ENCODE measurements at places on chromosomes 5 and 9.

- no peak for DNase-seq
Measured at GRCh38 chr5:53430618-53431252, 49.7 kb upstream of the FST start.

DNA sequence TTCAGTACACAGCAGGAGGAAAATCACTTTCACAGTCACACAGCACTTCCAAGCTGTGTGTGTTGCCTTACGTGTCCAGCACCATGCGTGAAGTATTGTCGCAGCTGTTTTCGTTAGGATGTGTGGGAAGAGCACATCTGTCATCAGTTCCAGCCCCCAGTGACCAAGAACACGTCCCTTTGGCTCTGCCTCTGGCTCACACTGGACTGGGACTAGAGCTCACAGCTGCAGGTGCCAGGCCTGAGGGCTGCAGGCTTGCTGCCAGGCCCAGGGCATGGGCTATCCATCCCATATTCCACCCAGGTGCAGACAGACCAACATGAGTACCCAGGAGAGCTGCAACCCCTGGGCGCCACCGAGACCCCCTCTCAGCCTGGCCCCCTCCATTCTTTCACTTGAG, 60.5 kb upstream of the ANKRD33B start:
- DNase-seq = peak; percentile 38

- peak; percentile 56 for DNase-seq
Measured at GRCh38 chr9:129811967-129812363, 9.0 kb downstream of the TOR1B start.

DNA sequence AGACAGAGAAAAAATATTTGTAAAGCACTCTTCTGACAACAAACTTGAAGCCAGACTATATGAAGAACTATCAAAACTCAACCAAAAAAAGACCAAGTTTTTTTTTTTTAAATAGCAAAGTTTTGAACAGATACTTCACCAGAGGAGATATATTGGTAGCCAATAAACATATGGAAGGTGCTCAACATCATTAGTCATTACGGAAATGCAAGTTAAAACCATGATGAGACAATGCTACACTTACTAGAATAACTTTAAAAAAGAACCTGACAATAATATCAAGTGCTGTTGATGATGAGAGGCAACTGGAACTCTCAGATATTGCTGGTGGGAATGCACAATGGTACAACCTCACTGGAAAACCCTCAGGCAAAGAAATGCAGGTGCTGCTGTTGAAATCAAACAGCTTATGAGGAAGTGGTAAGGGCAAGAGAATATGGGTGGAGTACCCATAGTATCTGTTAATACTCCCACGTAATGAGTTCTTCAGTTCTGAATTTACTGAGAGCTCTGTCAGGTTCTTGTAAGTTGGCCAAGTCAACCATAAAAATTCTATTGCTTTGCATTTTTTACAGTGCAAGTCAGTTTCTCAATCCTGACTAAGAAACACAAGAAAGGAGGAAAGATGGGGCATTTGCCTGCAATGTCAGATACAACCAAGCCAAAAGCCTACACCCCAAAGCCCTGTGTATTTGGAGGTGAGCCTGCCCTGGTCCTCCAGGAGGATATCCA, 87.3 kb upstream of the GNAQ start:
- DNase-seq = no peak

- DNase-seq = no peak
Measured at GRCh38 chr5:59356813-59357380, 536.6 kb downstream of the PDE4D start.

GRCh38 chr9:33155393-33155792, 11.7 kb downstream of the B4GALT1 start:
- DNase-seq = no peak

- DNase-seq = no peak
Measured at GRCh38 chr9:136578915-136579649, 33.2 kb upstream of the NOTCH1 start.

GRCh38 chr9:121620777-121621449, 30.5 kb upstream of the DAB2IP start:
- DNase-seq = peak; percentile 54

DNA sequence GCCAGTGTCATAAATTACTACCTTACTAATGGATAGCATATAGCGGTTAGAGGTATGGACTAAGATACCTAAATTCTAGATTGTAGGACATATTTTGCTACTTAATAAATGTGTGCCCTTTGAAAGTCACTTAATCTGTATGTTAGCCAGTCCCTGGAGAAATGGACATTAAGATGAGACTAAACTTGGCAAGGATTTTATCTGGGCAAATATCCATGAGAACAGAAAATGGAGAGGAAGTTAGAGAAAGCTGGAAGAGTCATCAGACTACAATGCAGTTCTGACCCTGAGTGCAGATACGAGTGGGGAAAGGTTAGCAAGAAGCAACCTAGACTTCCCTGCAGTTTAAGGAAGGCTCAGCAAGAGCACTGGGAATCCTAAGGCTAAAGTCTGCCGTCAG, 33.0 kb downstream of the TBCA start:
- DNase-seq = no peak

DNA sequence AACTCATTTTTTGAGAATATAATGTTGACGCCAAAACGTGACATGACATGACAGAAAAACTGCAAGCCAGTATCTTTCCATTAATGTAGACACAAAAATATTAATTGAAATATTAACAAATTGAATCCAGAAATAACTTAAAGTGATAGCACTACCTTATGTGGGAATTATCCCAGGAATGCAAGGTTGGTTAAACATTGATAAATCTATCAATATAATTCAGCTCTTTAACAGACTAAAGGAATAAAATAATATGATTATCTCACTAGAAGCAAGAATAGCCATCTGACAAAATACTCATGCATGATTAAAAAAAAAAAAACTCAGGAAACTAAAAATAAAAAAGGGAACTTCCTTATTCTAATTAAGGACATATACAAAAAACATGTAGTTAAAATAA, 6.8 kb downstream of the ZNF510 start:
- no peak for DNase-seq

DNA sequence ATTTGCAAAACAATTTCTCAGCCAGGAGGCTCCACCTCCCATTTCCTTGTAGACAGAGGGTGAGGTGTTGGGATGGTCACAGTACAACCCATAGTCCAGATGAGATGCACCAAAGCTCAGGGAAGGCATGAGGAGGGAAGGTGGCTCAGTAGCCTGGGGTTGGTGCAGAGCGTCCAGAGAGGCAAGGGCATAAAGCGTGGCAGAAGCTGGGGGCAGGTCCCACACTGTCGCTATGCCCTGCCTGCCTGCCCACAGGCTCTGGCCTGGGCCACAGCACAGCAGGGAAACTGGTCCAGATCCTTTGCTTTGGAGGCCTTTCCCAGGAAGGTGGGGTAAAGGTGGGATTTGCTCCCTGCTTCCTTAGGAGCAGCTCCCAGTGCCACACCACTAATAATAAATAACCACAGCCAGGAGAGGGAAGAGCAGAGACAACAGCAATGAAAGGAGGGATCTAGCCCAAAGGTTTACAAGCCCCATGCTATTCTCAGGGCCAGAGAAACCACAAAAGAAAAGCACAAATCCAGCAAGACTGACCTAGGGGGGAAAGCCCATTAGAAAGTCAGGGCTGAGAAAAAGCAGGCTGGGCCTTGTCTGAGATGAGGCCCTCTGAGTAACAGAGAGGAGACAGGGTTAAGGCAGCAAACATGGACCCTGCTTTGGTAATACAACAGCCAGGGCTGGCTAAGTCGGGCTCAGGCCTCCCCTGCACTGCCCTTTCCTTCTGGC, 27.2 kb downstream of the PCDHGC5 start:
- no peak for DNase-seq

DNA sequence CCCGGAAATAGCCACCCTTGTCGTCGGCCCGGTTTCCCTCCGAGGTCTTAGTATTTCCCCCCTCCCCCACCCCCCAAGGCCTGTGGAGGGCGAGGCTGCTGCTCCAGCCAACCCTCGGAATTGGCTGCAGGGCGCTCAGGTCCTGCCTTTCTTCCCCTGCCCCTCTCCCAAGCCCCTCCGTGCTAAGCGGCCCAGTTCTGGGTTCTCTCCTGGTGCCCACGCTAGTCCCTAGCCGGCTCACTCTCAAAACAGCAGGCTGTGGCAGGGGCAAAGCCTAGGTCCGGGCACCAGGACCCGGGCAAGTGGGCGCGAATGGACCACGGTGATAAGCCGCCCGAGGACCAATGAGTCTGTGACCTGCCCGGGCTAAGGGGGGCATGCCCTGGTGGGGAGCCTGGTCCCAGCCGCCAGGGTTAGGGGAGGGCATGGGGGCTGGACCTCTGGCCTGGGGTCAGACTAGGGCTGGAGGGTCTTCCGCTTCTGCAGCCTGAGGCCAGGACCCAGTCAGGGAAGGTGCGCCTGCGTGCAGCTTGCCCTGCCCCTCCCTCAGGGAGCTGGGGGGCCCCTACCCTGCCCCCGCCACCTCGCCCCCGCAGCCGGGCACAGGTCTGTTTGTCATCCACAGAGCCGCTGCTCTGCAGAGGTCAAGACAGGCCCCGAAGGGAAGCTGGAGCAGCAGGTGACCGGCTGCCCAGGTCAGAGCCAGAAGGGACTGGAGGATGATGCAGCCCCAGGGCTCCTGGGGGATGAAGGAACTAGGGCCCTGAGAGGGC, 5.0 kb upstream of the IRX4 start:
- DNase-seq = no peak

GRCh38 chr5:124847907-124848306, 101.5 kb upstream of the ZNF608 start:
- DNase-seq = no peak

GRCh38 chr5:134426361-134426760, 14.7 kb upstream of the CDKN2AIPNL start:
- DNase-seq = no peak

DNA sequence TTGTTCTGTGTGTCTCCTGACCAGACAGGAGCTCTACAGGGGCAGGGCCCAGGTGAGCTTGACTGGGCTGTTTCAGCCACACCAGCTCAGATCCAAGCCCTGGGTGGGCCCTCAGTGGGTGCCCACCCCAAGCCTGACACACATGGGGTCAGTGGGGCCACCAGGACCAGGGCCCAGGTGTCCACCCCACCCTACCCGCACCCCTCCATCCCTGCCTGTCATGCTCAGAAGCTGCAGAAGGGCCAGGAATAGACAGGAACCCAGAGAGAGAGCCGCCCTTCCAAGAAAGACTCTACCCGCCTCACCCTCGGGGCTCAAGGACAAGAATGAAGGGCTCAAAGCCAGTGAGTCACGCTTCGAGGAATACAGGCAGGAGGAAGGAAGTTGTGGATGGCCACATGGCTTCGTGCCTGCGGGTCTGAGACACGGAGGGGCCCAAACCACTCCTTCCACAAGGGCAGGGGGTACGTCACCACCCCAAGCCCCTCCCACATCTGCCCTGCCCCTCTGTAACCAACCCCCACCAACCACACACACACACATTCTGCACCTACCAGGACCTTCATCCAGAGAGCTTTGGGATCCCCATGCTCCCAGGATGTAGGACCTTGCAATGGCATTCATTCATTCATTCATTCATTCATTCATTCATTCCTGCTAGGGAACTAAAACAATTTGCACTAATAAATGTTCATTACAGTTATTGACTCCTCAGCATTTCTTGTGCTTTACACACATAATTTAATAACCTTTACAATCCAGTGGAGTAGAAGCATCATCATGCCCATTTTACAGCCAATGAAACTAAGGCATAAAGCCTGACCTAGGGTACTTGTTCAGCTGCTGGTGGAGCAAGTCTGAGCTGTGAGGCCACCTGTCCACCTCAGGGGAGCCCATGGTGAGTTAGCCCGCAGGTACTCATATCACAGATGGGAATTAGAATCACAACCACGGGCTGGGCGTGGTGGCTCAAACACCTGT, 55.9 kb upstream of the STXBP1 start:
- no peak for DNase-seq

DNA sequence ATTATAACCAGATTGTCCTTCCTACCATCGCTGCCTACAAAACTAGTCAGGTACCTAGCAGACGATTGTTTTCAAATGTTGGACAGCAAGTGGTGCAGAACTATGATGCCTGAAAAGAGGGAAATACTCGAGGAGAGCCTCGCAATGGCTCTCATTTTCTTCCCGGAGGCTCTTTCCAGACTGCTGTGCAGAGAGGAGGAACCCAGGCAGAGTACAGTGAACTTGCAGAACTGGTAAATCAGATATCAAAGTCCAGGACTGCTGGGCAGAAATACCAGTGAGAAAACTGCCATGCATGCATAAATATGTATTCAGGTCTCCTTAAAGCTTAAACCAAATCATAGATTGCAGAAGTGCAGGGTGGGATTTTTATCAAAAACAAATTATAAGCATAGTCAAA, 26.4 kb upstream of the UGT3A1 start:
- no peak for DNase-seq

GRCh38 chr5:171453056-171453725, 33.7 kb downstream of the FGF18 start:
- no peak for DNase-seq

- no peak for DNase-seq
Measured at GRCh38 chr5:103505581-103506305, 56.8 kb downstream of the NUDT12 start.

GRCh38 chr9:129225815-129226214, 47.8 kb upstream of the IER5L start:
- DNase-seq = no peak

DNA sequence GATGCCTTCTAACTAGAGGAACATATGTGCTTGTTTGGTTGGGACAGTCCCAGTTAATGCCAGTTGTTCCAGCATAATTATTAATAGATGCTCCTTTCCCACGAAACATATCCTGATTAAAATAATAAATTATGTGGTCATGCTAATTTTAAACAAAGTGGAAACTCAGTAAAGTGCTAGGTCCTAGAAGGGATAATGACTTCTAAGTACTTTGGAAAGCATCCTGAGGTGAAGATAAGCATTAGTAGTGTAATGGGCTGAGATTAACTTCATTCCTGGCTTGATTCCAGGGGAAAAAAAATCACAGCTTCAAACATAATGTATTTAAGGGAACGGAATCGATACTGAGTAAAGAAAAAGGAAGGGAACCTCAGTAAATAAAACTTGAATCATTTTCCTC, 213.7 kb upstream of the SNX2 start:
- DNase-seq = peak; percentile 78

DNA sequence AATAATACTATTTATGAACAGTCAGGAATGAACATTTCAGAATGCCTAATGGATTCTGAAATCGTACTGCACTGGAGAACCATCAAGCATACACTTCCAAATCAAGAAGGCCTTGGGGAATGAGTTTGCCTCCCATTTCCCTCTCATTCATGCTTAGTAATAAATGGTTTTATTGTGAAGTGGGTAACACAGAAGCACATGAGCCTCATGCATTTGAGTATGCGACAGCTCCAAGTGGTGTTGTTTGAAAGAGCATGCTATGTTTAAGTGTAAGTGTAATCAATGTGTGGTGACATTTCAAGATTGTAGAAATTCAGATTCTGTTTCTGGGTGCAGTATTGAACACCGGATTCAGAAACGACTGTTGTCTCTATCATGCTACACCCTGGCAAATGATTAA, 60.0 kb downstream of the SGCD start:
- peak; percentile 4 for DNase-seq

- DNase-seq = peak; percentile 21
Measured at GRCh38 chr9:90002397-90003271, 397.8 kb downstream of the GADD45G start.

DNA sequence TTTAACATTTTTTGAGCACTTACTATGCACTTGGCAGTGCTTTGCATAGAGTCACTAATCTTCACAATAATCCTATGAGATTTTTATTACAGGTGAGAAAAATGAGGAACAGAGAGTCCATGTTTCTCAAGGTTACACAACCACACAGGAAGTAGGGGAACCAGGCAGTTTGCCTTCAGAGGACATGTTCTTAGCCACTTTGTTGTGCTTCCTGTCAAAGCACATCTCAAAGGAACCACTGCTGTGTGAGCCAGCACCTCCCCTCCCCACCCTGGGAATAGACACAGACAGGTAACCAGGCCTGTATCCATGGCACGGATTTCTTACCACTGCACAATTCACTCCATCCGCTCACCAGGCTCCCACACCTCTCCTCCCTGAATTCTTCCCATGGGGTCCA, 6.3 kb upstream of the DNAJB5 start:
- no peak for DNase-seq

- no peak for DNase-seq
Measured at GRCh38 chr5:41796061-41796460, 74.2 kb downstream of the OXCT1 start.
